ENCODE measurements at places on chromosomes 13 and 19.

GRCh38 chr13:20258963-20259288 is 26.8 kb upstream of the GJB6 start:
- DNase-seq: no peak

GRCh38 chr13:59915252-59915651 is 248.5 kb downstream of the DIAPH3 start:
- DNase-seq: no peak

- no peak for DNase-seq
Observed at GRCh38 chr19:17420475-17420924, 653 bp downstream of the MVB12A start.

DNA sequence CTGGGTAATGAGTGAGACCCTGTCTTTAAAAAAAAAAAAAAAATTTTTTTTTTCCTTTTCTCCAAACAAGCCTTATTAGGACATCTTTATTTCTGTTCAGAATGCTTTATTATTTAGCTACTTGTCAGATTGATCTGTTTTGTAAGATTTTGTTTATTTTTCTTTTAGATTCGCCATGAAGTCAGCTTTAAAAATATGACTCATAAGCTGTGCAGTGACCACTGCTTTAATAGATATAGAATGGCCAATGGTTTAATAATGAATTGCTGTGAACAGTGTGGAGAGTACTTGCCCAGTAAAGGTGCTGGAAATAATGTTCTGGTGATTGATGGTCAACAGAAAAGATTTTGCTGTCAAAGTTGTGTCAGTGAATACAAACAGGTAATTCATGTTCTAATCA is 47.7 kb downstream of the ZMYM2 start:
- no peak for DNase-seq

- no peak for DNase-seq
Observed at GRCh38 chr13:111575719-111576118, 255.3 kb downstream of the TEX29 start.

- no peak for DNase-seq
Observed at GRCh38 chr13:105774739-105775460, 760.6 kb downstream of the EFNB2 start.

DNA sequence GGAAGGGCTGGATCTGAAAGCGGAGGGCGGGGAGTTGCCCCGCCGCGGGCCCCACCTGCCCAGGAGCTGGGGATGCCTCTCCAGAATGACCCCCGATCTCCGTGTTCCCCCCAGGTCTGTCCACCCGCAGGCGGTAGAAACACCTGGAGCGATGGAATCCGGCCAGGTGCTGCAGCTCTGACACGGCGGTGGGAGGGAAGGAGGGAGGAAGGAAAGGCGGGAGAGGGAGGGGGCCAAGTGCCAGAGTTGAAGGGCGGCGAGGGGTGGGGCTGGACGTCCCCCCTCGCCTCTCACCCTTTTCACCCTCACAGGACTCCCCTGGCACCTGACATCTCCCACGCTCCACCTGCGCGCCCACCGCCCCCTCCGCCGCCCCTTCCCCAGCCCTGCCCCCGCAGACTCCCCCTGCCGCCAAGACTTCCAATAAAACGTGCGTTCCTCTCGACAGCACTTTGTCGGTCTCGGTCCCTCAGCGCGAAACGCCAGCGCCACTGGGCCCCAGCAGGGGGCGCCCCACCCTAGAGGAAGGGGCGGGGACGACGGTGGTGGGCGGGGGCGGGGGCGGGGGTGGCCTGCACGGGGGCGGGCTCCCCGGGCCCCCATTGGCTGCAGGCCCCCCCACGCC is 337 bp upstream of the FXYD7 start:
- peak; percentile 57 for DNase-seq

GRCh38 chr19:609004-609346 is 19.3 kb downstream of the HCN2 start:
- DNase-seq: no peak

DNA sequence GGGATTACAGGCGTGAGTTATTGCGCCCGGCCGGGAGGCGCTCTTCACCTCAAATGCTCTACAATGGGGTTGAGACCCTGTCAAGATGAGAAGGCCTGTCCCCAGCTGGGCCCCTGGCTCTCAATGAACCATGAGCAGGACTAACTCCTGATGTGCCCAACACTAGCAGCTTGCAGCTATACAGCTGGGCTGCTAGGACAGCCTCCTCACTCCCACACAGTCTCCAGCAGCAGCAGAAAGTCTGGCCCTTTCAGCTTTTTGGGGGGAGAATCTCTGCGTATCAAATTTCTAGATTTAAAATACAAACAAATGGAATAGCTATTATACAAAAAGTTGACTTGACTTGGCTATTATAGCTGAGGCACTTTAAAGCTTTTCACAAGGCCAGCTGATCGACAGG is 30.2 kb downstream of the TMTC4 start:
- no peak for DNase-seq

- DNase-seq: no peak
Observed at GRCh38 chr13:40385858-40386180, 280.6 kb downstream of the FOXO1 start.

DNA sequence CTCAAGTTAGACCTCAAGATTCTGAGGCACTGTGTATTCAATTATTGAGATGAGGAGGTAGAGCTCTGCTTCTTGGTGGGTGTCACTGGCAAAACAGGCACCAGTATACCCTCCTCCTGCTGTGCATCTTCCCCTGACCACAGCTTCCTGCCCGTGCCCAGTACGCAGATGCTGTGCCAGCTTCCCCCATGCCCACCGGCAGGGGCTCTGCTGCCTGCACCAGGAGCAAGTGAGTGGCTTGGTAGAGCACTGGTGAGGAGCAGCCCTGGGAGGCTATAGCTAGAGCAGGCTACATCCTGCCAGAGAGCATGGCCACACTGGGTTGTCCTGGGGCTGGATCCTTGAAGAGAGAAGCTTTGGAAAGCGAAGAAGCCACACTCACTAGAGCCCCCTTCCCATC is 21.0 kb upstream of the RNF17 start:
- no peak for DNase-seq

DNA sequence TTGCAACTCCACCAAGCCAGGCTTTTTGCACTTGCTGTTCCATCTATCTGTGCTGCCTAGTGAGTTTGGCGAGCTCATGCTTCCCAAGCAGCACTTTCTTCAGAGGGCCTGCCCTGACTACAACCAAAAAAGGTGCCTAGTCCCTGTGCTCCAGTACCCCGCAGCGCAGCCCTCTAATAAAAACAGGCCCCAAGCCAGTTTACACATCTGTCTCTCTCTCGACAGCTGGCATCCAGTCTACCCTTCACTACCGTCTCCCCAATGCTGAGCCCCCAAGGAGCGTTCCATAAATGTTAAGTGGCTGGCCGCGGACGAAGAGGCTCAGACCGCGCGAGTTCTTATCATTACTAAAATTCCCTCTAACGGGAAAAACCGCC is 512 bp downstream of the MED4 start:
- no peak for DNase-seq

- DNase-seq: no peak
Observed at GRCh38 chr19:2176337-2176994, 12.7 kb downstream of the DOT1L start.

DNA sequence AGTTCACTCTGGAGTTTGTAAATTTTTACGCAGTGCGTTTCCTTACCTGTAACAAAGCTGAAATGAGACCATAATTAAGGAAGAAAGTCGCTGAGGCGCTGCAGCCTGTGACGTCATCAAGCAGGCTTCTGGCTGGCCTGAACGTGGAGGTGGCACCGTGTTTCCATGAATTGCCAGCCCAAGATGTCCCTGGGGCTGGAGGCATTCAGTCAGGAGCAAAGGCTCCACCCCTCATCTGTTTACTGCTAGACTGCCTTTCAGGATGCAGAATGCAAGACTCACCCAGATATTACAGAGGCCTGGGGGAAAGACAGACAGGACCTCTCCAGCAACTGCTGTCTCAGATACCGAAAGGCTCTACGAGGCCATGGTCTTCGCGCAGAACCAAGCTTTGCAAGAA is 424.6 kb downstream of the TSHZ3 start:
- no peak for DNase-seq

DNA sequence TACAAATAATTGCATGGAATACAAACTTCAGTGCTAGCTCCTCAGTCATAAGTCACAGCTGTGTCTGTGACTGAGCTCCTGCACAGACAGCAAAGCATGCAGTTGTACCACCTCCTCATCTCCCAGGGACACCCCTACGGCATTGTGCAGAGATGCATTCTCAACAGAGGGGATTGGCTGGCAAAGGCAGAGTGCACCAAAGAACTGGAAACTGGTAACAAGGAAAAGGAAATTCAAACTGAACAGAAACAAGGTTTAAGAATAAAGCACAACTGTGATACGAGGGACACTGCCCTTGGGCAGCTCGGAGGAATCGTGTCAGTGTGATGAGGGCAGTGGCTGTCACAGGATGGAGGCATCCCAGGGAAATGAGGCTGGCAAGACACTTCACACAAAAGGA is 126.1 kb upstream of the SOX1 start:
- DNase-seq: no peak

DNA sequence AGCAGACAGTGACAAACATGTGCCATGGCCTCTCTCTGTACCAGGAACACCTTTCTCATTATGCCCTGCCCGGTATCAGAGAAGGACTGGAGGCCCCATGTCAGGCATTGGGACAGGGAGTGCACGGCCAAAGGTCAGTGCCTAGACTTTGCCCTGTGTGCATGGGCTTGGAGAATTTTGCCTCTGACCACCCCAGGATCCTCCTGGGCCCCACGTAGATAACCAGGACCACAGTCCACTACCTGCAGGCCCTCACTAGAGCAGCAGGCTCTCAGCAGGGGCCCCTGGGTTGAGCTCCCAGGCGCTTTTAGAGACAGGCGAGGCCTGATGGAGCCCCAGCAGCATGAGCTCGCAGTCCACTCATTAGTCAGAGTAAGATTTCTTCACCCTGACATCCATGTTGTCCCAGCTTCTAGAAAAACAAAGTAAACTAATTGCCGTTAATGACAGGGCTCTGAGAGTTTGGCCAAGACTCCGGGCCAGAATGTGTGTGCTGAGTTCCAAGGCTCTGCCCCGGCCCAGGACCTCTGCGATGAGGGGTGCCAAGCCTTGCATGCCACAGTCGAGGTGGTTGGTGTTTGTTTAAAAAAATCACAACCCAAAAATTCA is 42.7 kb downstream of the CAPN12 start:
- no peak for DNase-seq

DNA sequence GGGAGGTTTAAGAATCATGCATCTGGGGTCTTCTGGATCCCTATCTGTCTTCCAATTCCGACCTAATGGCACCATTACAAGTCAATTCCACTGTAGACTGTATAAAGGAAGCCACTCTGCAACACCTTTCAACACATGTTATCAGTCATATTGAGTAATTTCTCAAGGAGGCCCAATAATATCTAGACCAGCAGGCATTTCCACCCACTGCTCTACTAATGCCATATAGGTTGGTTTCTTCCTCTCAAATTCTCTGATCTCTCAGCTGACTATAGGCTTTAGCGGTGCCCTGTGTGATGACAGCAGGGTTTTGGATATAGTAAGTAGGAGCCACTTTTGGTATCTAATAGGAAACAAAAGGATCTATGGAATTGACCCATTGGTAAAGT is 12.4 kb upstream of the ITM2B start:
- no peak for DNase-seq

DNA sequence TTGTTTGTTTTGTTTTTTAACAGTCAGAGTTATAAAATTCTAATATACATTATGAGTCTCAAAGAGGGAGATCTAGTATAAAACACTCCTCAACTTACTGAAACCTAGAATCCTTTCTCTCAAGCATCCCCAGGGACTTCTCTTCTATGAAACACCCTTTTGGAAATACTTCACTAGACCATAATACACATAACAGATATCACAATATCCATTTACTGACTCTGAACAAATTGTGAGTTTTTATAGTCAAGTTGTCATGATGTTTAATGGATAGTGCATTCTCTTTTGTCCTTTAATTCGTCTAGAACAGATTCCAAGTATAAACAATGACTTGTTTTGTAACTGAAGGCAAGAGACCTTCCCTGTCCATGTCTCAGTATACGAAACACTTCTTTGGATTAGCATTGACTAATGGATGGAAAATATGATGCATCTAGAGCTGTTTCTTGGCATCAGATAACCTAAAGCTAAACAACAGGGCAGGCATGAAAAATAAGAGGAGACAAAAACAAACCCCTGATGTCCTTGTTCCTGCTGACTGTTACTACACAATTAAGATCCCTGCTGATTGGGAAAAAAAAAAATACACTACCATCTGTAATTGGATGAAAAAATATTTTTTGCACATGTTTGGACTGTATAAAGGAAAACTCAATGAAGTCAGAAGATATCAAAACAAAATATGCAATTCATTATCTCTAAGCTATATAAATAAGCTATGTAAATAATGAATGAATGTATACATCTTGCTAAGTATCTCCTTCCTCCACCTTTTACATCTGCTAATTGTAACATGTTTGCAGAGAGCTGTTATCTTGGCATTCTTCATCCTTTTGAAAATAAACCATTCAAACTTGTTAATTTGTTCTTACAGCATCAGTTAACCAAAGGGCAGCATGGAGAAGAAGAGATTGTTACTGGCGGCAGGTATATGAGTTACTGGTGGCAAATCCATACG is 214.2 kb downstream of the LACC1 start:
- no peak for DNase-seq

DNA sequence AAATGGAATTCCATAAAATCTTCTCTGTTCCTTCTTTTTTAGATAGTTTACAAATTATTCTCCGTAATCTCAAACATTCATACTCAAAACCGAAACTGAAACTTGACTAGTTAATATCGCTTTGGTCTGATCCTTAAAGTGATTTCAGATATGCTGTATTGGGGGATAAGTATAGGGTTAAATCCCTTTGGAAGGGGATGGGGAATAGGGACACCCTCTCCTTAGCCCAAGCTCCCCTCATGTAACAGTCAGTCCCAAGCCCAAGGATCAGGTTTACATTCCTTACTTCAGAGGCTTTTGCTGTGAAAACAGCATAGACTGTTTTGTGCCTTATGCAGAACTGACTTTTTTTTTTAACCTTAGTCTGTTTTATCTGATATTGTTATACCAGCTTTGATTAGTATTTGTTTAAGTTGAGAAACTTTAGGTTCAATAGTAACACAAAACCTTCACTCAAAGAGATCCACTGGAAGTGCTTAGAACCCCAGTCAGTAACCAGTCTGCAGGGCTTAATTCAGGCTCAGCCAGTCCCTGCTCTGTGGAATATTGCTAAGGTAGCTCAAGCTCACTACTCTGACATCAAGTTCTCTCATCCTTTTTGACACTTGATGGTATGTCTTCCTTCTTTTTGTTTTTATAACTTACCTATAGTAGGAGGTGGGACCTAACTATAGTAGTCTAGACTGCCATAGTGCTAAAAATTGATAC is 10.5 kb downstream of the CDADC1 start:
- DNase-seq: no peak

DNA sequence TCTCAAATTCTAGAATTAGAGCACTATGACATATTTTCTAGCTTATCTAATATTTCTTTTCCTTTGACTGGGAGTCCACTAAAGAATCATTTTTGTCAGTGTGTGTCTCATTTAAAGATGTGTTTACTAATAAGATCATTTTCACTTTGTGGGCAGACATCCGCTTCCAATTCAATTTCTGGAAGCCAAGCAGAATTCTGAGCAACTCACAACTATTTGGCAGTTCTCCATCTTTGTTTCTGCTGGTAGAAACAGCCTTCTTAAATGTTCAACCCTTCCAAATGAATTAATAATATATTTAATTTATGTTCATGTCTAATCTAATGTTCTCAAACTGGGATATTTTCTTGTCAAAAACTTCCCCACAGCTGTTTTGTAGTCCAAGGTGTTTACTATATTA is 411.8 kb downstream of the KCTD12 start:
- DNase-seq: no peak

- no peak for DNase-seq
Observed at GRCh38 chr13:20173116-20173746, 12.4 kb upstream of the GJA3 start.

- no peak for DNase-seq
Observed at GRCh38 chr19:1355568-1356507, 27.9 kb upstream of the NDUFS7 start.

Data from activated T-helper 1 cell treated with anti-CD3 and anti-CD28 coated beads, Interleukin-2, amount 50 U/mL, for 16 hours (primary cell).